Activated T-helper 9 cell treated with anti-CD3 and anti-CD28 coated beads, Interleukin-2, amount 50 U/mL, for 16 hours (primary cell): ENCODE measurements at places on chromosomes 2 and 18.

- no peak for DNase-seq
Measured at GRCh38 chr2:168571061-168571460, 115.0 kb downstream of the CERS6 start.

DNA sequence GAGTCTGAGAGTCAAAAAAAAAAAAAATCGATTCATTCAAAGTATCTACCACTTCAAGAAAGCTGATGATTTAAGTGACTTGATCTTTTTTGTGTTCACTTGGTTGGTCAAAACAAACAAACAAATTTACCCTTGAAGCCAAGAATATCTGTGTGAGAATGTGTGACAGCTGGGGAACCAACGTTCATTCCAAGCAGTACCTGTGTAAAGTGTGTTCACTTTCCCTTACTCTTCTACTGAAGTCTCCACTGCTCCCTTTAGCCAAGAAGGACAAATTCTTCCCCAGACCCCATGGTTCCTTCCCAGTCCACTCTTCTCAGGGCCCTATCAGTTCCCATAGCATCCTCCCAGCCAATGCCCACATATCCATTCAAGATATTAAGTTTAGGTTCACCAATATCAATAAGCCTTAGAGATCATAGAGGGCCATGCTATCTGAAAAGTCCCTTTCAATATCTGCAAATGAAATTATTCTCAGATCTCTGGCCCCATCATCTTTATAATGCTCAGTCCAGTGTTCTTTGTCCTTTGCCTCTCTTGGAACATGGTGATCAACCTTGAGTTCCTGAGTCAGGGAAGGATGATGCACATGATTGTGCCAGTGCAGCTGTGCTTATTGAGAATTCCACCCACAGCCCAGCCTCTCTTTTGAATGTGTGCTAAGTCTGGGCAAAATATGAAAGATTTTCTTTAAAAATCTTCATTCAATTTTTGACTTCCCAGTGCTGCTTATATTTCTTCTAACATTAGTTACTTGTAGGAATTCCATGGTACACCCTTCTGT is 82.8 kb upstream of the DTNA start:
- DNase-seq, result no peak

DNA sequence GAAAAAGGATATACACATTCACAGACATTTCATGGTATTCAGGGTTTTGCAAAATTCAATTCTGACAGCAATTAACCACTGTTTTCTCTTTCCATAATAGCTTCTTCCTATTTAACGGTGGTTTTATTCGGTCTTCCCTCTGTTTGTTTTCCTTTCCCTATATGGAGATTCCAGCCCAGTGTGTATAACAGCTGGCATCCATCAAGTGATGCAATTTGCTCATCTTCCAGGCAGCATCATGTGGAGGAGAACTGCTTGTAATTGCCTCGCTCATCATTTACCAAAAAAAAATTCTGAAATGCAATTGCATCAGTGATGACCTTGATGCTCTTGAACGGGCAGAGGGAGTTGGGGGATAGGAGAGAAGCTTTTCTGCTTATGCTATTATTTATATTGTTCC is 165.9 kb upstream of the PGAP1 start:
- no peak for DNase-seq

GRCh38 chr2:27291865-27292264 is 9.6 kb downstream of the TRIM54 start:
- DNase-seq, result no peak

- DNase-seq, result peak; percentile 60
Measured at GRCh38 chr2:46942143-46942526, 26.5 kb upstream of the MCFD2 start.

GRCh38 chr2:28747714-28748113 is 3.9 kb upstream of the PPP1CB start:
- DNase-seq, result no peak

- no peak for DNase-seq
Measured at GRCh38 chr2:239809391-239809790, 215.8 kb downstream of the NDUFA10 start.

DNA sequence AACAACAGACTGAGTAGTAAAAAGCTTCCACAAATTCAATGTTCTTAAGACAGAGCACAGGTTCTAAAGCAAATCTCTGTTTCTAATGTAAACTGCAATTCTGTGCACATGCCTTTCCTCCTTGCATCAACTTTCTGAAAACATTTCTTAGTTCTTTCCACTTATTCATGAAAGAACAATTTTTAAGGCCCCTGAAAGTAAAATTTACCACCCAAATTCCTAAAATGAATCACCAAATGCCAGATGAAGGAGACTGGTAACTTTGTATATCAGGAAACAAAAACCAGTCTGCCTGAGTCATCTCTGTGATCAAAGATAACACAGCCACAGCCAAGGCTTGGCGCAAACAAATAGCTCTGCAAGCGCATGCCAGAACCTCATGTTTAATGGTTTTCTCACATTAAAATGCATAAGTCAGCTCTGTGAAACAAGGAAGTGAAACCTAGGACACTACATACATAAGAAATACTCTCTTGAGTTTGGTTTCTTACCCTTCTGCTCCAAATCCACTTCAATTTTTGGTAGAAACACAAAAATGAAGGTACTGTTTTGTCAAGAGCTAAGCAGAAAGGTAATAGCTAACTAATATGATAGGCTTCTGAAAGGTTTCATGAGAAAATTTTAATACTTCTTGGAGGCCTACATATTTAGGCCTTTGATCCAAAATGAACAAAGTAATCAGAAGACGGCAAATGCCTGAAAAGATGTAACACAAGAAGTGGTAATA is 169.4 kb downstream of the THADA start:
- peak; percentile 42 for DNase-seq

DNA sequence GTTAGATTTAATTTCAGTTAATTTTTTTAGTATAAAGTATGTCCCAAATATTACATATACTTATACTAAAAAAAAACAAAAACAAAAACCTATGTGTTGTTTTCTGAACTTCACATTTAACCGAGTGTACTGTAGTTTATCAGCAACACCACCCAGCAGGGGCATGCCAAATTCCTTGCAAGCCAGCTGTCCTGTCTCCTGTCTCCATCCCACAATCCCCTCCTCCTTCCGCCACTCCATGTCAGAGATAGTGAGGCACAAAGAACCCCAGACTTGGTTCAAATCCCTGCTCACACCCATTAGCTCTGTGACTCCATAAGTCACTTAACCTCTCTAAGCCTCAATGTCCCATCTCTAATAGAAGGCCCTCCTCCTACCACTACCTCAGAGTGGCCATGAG is 9.4 kb downstream of the CHST10 start:
- no peak for DNase-seq

GRCh38 chr2:231411831-231412617 is 16.5 kb downstream of the B3GNT7 start:
- DNase-seq, result peak; percentile 52

DNA sequence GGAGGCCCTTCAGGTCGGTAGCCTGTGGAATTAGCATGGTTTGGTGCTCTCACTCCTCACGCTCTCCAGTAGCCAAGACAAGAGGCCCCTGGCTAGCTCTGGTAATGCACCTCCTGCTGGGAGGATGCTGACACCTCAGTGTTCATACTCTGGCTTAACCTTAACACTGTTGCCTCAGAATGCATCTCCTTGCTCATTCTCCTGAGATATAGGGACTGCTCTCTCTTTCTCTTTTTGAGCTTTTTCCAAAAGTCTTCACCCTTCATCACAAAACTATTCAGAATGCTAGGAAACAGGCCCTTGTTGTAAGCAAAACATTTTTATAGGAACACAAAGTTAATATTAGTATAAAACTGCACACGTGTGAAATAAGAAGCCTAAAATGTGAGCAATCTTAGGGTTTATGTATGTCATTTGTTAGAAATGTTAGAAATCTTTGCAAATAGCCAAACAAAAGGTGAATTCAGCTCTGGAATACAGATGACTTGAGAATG is 17.3 kb upstream of the IMPA2 start:
- DNase-seq, result no peak

GRCh38 chr2:232860593-232861241 is 9.3 kb upstream of the SNORC start:
- DNase-seq, result no peak

DNA sequence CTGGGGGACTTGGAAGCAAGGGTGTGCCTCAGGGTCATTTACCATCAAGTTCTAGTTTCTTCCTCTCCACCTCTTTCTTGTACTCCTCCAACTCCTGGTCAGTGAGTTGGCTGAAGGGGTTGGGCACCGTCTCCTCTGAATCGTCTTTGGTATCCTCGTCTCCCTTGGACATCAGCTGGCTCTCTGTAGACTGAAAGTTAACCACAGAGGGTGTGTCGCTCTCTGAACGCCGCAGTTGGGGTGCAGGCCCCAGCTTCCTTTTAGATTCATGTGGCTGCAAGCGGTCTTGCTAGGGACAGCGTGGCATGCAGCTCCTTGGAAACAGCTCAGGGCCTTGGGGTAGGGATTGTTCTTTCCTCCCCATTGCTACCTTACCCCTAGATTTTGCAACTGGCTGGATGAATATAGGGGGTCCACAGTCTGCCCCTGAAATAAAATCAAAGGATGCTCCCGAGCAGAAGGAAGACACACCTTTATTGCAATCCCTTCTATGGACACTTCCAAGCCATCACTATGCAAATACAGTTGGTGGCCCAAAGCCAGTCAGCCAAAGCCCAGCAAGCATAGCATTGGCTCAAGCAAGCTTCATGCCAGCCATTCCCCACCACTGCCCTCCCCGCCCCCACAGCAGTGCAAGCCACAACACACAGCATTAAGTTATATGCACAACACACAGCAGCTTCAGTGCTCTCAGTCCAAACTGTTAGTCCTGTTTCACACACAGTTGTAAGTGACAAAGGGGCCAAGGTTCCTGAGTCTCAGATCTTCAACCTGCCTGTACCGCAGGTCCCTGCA is 93.2 kb downstream of the ADD2 start:
- no peak for DNase-seq

GRCh38 chr18:69387186-69387585 is 13.5 kb upstream of the DOK6 start:
- no peak for DNase-seq

- DNase-seq, result no peak
Measured at GRCh38 chr2:38064801-38065501, 11.0 kb downstream of the CYP1B1 start.

DNA sequence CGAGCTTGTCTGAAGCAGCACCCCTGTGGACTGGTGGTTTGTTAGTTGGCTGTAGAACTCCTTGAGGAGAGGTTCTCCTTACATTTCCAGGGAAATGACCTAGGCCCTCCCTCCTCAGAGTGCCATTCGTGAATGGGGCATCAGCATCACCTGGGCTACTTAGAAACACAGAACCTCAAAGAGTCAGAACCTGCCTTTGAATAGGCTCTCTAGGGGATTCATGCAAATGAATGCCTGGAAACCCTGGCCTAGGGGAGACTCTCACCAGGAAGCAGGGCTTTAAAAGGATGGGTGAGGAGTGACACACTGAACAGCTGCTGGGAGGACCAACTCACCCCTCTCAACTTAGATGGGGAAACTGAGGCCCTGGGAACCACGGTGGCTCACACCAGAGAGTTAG is 2.1 kb upstream of the MOCOS start:
- no peak for DNase-seq

GRCh38 chr2:31240381-31241365 is 6.7 kb downstream of the EHD3 start:
- DNase-seq, result no peak

DNA sequence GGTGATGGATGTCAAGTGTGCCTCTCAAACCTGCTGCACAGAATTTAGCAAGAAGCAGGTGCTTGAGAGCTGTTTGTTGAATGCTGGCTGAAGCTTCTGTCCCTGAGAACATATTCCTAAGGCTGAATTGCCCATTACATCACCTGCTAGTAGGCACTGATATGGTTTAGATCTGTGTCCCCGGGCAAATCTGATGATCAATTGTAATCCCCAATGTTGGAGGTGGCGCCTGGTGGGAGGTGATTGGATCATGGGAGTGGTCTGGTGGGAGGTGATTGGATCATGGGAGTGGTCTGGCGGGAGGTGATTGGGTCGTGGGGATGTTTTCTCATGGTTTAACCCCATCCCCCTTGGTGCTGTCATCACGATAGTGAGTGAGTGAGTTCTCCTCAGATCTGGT is 128.0 kb downstream of the HRH4 start:
- DNase-seq, result no peak

DNA sequence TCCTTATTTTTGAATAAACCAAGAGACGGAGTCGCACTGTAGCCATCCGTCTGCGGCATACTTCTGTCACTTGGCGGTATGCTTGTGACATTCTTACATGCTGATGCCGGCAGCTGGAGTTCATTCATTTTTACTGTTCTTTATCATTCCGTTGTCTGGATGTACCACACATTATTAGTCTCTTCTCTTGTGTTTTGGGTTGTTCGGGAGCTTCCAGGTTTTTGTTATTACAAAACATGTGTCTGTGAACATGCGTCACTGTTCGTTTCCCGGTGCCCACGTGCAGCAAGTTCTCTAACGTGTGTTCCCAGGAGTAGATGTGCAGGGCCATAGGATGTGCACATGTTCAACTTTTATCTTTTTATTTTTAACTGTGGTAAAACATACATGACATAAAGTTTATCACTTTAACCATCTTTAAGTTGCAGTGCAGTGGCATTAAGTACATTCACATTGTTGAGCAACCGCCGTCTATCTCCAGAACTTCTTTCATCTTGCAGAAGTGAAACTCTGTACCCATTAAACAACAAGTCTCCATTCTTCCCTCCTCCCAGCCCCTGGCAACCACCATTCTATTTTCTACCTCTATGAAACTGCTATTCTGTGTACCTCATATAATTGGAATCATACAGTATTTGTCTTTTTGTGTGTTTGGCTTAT is 40.1 kb downstream of the MTCL1 start:
- DNase-seq, result no peak

DNA sequence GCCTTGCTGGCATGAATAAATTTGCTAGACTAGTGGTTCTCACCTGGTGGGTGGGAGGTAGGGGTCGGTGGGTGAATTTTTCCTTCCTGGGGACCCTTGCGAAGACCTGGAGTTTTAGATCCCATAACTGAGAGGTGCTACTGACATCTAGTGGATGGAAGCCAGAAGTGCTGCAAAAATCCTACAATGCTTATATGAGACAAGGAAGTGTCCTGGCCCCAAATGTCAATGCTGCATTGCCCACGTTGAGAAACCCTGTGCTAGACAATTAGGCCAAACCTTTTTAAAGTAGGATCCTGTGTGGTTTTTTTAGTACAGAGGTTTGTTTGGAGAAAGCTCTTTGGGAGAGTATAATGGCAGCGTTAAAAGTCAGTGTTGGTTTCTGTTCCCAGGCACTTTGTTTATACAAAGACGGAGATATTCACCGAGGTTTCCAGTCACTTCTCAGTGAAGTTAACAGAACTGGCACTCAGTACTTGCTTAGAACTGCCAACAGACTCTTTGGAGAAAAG is 9.6 kb downstream of the SERPINB8 start:
- no peak for DNase-seq

- no peak for DNase-seq
Measured at GRCh38 chr2:80102026-80102425, 202.5 kb downstream of the LRRTM1 start.

DNA sequence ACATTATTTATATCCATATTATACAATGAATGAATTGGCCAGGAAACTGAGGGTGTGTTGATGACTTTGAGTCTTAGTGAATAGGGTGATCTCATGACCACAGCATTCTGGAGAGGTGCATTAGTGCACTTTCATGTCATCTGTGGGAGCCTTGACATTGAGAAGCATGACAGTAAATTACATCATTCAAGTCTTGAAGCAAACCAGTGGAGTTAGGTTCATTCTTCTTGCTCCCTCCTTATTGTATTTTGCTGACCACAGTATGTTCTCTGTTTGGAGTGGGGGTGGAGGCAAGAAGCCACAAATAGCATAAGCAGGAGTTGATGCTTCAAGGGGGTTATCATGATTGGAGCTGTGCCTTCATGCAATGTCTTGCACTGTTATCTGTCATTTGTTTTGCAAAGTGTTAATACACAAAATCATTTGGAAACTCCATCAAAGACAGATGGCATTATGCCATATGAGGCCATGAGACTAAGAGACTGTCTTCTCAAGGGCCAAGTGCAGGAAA is 680.2 kb downstream of the NYAP2 start:
- DNase-seq, result no peak
